Ascending aorta (tissue), 2 donors: ENCODE measurements at places on chromosomes 2 and 18.
A peak's percentile ranks its signal among the peaks of the same experiment; 100 is the strongest.

DNA sequence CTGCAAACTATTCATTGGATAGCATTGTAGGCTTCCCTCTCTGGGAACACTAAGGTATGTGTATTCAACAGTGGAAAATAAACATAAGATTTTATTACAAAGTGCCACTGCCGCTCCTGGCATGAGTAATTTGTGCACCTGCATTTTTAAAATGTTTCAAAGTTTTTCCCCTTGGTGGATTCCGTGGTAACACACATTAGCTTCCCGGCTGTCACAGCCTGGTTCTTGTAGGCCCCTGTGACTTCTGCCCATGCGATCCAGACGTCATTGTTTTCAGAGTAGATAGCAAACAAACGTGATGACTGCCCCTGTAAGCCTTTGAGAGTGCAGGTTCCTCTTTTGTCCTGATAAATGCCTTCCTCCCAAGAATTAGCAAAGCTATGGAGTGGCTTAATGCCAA, 421.0 kb downstream of the ZNF521 start:
- no peak for DNase-seq

DNA sequence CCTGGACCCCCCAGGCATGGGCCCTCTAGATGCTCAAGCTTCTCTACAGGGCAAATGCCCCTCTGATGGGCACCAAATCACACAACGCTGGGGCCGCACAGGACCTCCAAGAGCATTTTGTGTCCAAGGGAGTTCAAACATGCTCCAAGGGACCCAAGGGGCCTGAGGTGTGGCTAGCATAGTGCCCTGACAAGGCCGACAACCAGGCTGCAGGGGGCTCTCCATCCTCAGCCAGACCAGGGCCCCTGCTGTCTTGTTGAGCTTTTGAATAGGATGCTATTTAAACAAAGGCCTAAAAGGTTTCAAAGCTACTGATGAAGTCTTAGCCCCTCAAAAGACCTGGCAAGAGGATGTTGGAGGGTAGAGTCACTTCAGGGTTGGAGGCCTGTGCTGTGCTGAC, 33.1 kb downstream of the EN1 start:
- no peak for DNase-seq

DNA sequence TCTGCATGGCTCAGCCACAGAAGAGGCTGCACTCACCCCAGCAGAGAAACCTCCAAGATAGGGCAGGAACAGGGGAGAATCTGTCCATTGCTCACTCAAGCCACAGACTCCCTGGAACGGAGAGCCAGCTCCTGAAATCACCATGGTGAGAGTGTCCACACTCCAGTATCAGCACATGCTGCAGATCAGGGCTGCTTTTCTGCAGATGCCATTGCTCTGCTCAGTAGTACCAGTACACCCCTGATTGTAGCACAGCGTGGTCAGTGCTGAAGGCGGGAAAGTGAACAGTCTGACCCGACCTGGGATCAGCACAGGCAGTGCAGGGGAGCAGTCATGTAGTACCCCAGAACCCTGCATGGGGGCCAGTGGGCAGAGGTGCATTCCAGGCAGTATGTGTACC, 73.9 kb downstream of the GYPC start:
- no peak for DNase-seq

- DNase-seq = no peak
Measured at GRCh38 chr2:30559544-30560275, 112.7 kb downstream of the LCLAT1 start.

DNA sequence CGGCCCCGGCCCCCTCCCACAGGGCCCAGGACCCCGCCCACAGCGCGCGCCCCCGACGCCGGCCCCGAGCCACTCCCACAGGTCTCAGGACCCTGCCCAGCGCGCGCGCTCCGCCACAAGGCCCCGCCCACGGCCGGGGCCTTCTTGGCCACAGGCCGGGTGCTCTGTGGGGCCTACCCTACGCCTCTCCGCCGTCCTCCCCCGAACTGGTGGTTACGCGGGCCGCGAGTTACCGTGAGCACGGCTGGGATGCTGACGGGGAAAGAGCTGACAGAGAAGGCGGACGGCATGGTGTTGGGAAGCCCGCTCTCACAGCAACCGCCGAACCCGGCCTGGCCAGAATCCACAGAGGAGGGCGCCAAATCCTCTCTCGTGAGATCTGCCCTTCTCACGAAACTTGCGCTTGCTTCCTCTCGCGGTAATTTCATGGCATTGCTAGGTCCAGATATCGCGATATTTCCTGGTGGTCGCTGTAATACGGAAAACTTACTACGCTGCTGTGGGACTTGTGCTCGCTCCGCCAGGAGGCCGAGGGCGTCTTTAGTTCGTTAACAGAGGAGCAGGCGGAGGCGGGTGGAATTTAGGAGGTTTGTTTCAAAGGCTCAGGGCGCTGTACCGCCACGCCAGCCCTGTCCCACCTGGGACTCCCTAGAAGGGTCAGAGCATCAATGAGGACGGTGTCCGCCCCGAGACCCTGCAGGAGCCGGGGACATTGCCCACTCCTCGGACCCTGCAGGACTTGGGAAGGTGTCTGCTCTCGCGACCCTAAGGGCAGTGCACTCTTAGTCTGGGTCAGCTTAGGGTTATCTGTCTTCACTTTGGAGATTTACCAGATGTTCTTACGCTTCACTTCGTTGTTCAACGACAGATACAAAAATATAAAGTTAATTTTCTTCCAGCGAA, at the start of gene TMEM18:
TSS of gene TMEM18 (minus strand) at position 351 of the 903 bp plus-strand sequence. CDS start at position 290, 61 bp downstream.
- DNase-seq = peak; percentile 84
